ENCODE measurements at places on chromosomes 1 and 21.

- DNase-seq: no peak
Measured at GRCh38 chr1:61341426-61341825, 259.1 kb downstream of the NFIA start.

- no peak for DNase-seq
Measured at GRCh38 chr1:93807311-93807930, 71.6 kb downstream of the DNTTIP2 start.

DNA sequence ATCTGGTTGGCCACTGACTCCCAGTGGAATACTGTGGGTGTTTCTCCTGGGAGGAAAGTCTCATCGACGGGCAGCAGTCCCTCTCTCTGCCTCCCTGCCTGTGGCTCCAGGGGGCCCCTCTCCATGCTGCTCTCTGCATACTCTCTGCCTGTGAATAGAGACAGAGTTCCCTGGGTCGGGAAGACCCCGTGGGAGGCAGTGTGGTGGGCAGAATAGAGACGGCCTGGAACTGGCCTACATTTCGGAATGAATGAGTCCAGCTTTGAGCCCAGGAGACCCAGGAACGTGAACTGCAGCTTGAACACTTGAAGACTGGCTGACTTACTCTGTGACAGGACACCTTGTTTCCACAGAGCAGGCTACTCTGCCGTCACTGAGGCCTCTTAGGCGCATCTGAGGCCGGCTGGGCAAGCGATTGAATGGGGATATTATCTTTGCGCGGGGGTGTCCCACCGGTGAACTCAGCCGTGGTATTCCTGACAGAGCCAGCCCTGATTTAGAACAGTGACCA lies 64.0 kb downstream of the KIF21B start:
- DNase-seq: no peak

GRCh38 chr1:99292886-99293285 lies 28.6 kb downstream of the PLPPR4 start:
- peak; percentile 12 for DNase-seq

GRCh38 chr1:157968946-157969345 lies 24.5 kb upstream of the KIRREL1 start:
- DNase-seq: peak; percentile 94

Measured in fibroblast of skin of right biceps (primary cell).